ENCODE measurements at places on chromosomes 6 and 20.

- DNase-seq = no peak
Observed at GRCh38 chr20:48599106-48599747, 228.6 kb downstream of the PREX1 start.

DNA sequence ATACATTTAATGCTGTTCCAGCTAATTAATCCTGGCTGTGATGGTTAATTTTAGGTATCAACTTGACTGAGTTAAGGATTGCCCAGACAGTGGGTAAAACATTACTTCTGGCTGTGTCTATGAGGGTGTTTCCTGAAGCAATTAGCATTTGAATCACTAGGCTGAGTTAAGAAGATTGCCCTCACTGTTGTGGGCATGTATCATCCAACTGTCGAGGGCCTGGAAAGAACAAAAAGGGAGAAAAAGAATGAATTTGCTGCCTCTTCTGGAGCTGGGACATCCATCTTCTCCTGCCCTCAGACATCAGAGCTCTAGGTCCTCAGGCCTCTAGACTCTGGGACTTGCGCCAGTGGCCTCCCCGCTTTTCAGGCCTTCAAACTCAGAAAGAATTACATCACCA, 34.3 kb downstream of the SDHAF4 start:
- DNase-seq = no peak

DNA sequence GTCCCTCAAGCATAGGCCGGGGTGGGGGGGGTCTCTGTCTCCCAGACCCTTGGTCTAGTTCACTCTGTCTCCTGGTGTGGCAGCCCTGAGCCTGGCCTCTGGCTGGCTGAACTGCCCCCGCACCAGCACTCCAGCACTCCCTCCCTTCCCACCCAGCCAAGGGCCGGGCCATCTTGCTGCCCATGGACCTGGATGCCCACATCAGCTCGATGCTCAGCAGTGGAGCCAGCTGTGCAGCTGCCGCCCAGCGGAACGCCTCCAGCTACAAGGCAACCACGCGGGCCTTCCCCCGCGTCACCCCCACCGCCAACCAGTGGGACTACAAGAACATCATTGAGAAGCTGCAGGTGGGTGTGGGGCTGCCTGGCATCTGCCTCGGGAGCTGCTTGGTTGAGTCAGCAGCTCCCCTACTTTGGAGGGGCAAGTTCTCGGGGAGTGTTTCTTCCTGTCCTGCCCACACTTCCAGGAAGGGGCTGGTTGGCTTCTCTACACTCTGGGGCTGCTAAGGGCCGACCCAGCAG, 28.4 kb downstream of the UQCC2 start:
- DNase-seq = no peak

DNA sequence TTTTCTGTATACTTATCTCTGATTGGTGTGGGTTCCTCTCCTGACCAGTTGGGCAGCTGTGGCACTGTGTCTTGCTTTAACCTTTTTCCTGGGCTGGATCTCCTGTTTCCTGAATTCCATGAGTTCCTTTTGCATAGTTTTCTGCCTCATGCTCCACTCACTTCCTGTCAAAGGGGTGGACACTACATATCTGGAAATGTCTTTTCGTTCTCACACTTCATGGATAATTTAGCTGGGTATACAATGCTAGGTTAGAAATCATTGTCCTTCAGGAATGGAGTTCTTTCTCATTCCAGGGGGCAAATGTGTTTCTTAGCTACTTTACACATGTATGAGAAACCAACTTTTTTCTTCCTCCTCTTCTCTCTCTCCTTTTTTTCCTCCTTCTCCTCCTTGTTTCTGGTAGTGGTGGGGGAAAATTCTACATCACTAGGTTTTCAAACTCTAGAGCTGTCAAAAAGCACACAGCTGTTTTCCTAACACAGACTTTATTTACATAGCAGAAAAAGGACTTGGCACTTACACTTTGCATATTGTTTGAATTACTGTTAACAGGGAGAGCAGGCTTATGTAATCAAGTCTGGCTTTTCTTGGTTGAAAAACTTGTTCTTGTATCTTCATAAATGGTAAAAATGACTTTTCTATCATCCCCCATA, 9.0 kb upstream of the DDX27 start:
- DNase-seq = no peak

- no peak for DNase-seq
Observed at GRCh38 chr20:45765307-45765875, 26.3 kb downstream of the WFDC3 start.

- DNase-seq = no peak
Observed at GRCh38 chr20:49345524-49345923, 67.7 kb upstream of the ZNFX1 start.

DNA sequence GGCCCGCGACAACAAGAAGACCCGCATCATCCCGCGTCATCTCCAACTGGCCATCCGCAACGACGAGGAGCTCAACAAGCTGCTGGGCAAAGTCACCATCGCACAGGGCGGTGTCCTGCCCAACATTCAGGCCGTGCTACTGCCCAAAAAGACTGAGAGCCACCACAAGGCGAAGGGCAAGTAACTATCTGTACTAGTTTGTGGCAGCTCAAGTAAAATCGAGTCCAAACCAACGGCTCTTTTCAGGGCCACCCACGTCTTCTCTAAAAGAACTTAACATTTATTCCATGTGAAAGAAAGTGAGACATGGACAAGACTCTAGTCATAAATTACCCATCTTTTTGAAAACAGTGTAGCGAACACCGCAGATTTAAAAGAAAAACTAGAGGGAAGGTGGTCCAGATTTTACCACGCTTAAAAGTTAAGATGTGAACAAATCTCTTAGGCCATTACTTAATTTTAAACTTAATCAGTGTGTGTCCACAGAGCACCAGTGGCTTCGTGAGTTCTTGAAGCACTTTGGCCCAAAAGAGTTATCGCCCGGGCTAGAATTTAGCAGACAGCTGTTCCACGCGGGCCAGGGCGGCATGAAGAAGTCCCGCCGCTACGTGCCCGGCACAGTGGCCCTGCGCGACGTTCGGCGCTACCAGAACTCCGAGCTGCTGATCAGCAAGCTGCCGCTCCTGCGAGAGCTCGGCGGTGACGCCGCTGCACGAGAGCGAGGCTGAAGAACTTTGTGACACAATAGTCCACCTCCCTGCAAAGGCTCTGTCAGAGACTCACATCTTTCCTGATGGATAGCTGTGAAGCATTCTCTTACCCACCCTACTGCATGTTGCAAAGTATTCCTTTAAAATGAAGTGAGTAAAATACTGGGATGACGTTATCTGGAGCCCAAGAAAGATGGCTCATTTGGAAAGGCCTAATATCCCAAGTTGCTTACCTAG, 113.9 kb upstream of the PRSS16 start:
- peak; percentile 67 for DNase-seq

GRCh38 chr20:4260102-4260501, 244.7 kb upstream of the RNF24 start:
- no peak for DNase-seq

DNA sequence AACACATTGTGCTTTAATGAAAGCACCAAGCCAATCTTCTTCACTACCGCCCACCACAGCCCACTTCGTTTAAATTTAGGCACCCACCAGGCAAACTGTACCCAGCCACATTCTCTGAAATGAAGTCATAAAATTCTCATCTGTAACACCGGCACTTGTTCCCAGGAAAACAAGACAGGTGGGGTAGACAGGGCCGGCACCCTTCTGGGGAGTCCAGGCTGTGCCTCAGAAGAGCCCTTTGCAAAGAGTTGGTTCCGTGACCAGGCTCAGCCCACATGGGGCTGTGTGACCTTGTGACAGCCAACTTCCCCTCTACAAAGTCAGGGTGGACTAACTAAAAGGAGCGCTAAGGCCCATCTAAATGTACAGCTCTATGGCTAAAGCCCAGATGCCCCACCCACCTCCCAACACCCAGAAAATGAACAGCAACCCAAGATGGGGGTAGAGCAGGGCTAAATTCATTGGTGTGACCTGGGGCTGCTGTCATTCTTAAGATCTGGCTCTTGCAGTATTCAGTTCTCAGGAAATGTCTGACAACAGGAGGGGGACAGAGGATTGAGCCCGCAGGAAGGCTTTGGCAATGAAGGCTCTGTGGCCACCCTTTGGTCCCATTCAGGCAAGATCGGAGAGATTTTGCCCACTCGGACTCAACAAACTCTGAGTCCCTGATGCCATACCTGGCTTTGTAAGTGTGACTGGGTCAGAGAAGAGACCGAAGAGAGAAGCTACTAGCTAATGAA, 56.7 kb downstream of the TRERF1 start:
- no peak for DNase-seq

- no peak for DNase-seq
Observed at GRCh38 chr6:40627316-40627715, 40.2 kb upstream of the LRFN2 start.

DNA sequence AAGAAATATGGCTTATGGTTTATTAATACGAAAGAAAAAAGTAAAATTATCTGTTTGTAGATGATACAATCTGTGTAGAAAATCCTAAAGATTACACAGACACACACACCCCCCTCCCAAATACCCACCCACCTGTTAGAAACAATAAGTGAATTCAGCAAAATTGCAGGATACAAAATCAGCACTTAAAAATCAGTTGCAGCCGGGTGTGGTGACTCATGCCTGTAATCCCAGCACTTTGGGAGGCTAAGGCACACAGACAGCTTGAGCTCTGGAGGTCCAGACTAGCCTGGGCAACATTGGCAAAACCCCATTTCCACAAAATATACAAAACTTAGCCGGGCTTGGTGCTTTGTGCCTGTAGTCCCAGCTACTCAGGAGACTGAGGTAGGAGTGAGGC, 42.3 kb downstream of the NINL start:
- no peak for DNase-seq

GRCh38 chr6:48080227-48081009, 30.6 kb downstream of the PTCHD4 start:
- no peak for DNase-seq

DNA sequence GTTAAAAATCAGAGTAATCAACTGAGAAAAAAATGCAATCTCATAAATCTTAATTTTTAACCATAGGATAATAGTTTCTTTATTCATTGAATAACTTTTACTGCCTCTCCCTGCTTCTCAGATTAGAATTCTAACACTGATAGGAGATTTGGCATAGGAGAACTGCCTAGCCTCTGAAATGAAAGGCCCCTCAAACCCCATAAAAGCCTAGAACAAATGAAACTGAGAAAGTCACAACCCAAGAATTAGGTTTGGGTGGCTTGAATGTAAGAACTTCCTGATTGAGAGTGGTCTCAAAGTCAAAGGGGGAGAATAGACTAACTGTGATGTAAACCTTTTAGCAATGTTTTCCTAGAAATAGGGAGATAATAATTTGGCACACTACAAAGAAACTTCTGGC, 52.2 kb downstream of the SAMD5 start:
- DNase-seq = no peak

DNA sequence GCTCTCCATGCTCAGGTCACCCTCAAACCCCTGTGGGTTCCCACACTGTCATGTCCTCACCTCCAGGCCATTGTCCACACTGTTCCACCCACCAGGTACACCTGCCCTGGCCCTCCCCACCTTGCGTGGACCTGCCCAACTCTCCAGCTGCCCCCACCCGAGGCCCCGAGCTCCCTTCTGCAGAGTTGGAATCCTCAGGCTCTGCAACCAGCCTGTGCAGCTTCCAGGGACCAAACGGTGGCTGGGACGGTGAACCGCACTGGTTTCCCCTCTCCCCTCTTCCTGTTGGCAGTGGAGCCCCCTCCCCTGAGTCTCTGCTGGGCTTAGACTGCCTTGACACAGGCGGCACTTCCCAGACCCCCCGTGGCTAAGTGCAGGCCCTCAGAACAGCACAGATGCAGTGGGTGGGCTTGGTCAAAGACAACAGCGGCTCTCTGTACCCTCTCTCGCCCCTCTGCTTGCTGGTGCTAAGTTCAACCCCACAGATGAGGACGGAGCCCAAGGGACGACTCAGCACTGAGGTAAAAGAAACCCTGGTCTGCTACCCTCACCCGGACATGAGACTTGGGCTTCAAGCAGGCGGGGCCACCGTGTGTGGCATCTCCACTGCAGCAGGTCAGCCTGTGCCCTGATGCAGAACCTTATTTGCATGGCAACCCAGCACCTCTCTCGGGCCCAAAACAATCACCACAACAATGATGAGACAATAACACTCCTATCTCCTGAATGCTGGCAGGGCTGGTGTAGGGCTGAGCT, 11.0 kb downstream of the ZBP1 start:
- DNase-seq = no peak

- no peak for DNase-seq
Observed at GRCh38 chr6:137967689-137968454, 100.8 kb downstream of the TNFAIP3 start.

DNA sequence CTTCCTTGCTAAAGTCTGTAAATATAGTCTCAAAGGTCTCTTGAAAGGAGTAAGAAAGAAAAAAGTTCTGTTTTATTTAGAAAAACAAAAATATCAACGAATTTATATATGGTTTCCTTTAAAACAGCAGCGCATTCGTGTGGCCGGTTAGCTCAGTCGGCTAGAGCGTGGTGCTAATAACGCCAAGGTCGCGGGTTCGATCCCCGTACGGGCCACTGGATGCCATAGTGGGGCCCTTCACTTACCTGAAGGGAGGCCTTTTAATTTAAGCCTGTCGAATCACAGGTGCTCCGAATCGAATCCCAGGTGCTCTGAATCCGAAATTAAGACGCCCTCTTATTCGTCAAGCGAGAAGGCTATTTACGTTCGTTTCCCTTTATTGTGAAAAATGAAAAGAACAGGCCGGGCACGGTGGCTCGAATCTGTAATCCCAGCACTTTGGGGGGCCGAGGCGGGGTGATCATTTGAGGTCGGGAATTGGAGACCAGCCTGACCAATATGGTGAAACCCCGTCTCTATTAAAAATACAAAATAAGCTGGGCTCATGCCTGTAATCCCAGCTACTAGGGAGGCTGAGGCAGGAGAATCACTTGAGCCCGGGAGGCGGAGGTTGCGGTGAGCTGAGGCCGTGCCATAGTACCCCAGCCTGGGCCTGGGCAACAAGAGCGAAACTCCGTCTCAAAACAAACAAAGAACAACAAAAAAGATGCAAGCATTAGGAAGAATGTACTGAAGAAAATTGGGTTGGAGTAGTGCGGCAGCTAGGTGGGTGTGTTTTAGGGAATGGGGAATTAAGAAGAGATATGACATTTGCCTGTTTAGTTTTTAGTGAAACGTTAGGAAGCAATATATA, 195.8 kb upstream of the ZNF184 start:
- peak; percentile 33 for DNase-seq

DNA sequence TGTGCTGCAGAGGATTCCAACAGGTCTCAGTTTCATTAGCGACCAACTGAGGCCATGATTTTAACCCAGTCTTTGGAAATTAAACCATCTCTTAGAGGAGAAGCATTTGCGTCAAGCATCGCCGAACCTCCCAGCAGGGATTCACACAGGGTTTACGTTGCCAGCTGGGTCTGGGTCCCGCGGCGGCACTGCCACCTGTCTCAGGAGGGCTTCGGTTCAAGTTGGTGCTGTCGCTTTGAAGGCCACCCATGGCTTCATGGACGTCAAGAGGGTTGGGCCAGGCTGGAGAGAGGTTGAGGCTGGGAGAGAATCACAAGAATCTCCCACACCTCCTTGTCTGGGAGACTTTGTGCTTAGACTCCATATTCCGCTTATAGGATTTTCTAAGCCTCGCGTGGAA, 43.0 kb upstream of the FRMD1 start:
- DNase-seq = no peak

DNA sequence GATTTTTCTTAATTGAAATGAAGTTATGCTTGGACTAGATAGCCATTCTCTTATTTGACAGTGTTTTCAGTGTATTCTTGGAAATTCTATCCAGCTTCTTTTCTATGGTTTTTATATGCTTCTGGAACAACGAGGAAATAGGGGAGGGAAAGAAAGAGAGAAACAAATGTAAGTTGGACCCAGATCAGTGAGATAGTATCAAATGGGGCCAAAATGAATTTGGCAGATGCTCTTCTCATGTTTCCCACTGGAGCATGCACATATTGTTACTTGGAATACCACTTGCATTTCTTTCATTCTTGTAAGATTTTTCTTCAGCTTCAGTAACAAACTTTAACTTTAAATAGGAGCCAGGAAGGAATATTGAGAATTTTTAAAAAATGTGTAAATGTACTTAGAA, 312.3 kb downstream of the PRL start:
- DNase-seq = no peak

GRCh38 chr6:61949161-61949560, 336.9 kb downstream of the KHDRBS2 start:
- no peak for DNase-seq
